ENCODE measurements at places on chromosomes 3 and 15.

GRCh38 chr3:40869939-40870338 is 329.4 kb upstream of the CTNNB1 start:
- no peak for DNase-seq

GRCh38 chr3:134904241-134904771 is 109.2 kb downstream of the EPHB1 start:
- no peak for DNase-seq

- DNase-seq: no peak
These were observed 322.8 kb downstream of the ZNF621 start for GRCh38 chr3:40847551-40847992.

DNA sequence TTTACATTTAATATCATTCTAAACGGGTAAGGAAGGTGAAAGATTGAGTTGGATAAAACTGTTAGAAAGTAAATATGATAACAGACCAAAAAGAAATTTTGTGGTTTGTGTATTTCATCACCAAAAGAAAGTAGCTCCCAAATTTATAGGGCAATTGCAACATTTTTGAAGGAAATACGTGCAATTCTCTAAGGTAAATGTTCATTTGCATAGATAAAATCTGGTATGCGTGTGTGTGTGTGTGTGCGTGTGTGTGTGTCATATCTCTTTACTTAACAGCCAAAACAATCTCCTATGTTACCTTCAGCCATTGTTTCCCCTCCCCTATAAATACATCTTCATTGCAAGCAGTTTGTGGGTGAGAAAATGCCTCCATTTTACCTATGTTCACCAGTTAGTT is 208.4 kb downstream of the TNIK start:
- DNase-seq: peak; percentile 74

DNA sequence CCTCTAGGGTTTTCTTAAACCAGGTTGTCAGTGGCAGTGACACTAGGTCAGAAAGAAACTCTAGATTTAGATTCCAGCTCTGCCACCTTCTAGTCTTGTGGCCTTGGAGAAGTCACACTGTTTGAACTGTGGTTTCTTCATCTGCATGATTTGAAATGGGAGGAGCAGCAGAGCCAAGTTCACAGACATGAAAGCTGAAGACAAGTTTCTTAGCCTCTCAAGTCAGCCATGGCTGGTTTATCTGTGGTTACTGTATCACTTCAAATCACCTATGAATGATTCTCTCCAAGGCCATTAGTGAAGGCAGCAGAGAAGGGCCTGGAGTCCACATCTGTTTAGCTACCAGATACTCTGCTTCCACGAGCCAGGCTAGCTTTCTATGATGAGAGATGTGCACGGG is 15.6 kb downstream of the CLEC3B start:
- DNase-seq: no peak

DNA sequence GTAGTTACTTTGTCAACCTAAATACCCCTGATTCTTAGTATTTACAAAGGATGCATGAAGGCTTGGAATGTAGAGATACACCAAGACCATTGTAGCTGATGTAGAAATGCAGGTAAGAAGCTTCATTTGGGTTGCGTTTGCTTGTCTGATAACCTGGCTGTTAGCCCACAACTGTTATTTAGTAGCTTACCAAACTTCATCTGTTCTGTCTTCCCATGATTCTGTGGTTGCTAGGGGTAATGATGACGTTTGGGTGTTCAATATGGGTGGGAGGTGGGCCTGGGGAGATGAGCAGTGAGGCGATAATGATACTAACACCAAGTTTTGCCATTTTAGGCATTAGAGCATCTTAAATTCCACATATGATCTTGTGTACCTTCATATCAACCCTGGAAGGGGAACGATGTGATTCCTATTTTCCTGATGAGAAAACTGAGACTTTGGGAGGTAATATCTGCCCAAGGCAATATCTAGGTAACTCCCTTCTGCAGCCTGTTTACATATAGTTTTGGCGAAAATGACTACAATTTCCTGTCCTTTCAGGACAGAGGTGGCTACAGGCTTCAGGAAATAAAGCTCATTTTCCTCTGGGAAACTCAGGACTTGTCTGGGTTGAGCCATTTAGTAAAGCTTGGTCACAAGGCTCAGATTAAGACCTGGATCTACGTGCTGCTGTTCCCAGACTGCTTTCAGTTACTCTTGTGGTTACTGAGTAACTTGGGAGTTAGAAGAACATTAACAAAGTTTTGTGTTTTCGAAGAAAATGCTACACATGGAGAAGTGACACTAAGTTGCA is 26.8 kb downstream of the FNDC3B start:
- no peak for DNase-seq

DNA sequence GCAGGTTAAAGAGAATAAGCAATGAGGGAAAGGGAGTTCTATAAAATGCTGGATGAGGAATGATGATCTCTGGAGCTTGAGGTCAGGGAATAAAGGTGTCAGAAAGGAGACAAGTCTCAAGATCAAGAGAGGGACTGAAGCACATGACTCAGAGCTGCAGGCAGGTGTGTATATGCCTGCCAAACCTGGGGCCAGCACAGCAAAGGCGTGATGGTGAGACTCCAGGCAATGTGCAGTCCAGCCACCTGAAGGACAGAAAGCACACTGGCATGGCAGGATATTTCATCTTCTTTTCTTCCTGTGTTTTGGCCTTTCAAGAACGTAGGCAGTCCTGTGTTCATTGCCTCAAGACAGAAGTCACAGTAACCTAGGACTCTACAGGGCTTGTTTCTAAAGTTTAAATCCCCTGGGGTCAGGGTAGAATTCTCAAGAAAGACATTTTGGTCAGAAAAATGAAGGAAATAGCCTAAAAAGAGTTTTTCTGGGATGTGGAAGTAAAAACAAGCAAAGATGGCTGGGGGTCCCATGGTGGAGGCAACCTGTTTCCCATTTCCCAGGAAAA is 55.5 kb upstream of the TOPAZ1 start:
- DNase-seq: no peak

GRCh38 chr3:52128118-52128683 is 26.0 kb downstream of the POC1A start:
- DNase-seq: no peak

DNA sequence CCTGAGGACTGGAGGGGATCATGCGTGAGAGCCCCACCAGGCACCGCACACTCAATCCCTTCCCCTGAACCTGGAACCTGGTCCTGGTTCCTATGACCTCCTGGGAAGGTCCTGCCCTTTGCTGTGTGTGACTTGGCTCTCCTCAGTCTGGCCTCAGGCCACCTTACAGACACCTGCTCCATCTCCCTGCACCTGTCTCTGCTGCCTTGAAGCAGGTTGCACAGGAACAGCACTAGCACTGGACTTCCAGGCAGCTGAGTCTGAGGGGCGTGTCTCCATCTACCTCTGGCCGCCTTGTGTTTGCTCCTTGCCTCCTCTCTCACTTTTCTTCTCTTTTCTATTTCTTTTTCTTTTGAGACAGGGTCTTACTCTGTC is 15.4 kb downstream of the PSTPIP1 start:
- DNase-seq: no peak

DNA sequence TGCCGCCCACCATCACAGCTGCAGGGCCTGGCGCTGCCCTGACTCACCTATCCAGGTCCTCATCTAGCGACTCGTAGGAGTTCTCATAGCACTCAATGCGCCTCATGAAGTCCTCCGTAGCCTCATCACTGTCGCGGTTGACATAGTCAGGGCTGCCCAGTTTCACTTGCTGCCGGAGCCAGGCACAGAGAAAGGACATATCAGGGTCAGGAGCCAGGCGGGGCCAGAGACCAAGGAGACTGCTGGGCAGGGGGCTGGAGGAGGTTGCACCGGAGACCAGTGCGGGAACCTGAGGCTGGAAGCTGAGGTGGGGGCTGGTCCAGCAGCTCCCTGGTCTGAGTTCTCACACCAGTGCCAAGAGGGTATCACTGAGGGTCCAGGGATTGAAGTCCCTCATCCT is 18.2 kb downstream of the PFKFB4 start:
- no peak for DNase-seq

GRCh38 chr3:16050641-16051467 is 123.6 kb upstream of the GALNT15 start:
- no peak for DNase-seq

DNA sequence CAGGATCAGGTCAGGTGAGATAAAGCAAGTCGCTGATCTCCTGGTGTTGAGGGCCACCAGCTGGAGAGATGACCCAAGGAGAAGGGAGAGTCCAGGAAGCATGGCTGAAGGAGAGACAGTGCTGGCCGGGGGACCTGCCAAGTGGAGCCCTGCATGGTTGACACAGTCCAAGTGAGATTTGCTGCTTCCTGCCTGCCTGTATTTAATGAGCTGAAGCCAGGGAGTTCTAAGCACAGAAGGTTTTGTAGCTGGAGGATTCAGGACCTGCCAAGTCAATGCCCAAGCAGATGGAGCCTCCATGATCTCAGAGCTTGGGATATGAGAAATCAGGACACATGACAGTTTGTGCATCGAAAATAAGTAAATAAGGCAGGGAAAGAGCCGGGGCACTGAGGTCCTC is 125.6 kb downstream of the SRGAP3 start:
- DNase-seq: no peak

GRCh38 chr3:41488501-41488900 is 289.2 kb downstream of the CTNNB1 start:
- DNase-seq: no peak

GRCh38 chr15:58746174-58746573 is 3.3 kb downstream of the ADAM10 start:
- DNase-seq: no peak

GRCh38 chr15:99963976-99964375 is 230.7 kb upstream of the LYSMD4 start:
- no peak for DNase-seq

DNA sequence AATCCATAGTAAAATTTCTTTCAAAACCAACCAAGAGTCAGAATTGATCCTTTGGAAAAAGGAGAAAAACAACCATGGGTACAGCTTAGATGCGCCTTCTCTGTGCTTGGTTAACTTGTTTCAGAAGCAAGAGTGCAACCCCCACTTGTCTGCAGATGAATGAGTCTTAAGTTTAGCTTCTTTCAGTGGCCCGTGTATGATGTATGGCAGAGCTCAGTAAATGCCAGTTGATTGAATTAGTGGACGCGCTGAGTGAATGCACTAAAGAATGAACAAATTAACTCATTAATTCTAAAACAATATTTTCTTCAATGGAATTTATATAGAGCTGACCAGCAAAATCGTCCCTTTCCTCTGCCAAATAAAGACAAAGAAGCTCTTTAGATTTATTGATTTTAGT is 67.0 kb upstream of the ARHGEF3 start:
- DNase-seq: no peak

DNA sequence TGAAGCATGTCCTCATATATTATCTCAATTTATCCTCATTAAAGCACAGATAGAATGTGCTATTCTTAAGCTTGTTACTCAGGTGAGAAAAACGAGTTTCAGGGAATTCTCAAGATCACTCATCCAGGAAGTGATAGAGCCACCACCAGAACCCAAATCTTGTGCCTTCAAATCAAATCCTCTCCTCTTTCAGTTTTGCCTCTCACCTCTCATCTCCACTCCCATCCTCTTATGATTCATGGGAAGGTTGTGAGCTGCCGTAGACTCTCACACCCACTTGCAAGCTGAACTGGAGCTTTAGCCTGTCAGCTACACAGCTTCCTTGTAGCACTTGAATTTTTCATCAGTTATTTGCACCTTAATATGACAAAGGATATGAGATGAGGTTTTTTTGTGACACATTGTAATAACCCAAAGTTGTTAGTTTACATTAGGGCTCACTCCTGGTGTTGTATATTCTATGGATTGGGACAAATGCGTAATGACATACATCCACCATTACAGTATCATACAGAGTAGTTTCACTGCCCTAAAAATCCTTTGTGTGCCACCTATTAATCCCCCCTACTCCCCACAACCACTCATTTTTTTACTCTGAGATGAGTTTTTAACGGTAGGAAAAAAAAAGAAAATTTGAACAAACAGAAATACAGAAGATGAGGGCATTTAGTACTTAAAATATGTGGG is 25.7 kb downstream of the GPR15 start:
- DNase-seq: no peak

GRCh38 chr3:172461530-172462138 is 13.4 kb upstream of the GHSR start:
- DNase-seq: peak; percentile 18

GRCh38 chr3:119145128-119145499 is 851 bp upstream of the TEX55 start:
- no peak for DNase-seq

DNA sequence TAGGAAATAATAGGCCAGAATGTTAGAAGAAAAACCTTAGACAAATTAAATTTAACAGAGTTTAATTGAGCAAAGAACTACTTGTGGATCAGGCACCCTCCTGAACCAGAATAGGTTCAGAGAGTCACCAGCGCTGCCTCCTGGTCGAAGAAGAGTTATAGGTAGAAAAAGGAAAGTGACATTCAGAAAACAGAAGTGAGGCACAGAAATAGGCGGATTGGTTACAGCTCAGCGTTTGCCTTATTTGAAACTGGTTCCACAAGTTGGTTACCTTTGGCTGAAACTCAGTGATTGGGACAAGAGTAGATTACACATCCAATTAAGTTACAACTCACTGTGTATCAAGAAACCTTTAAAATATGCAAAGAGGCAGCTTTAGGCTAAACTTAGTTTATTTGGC is 4.4 kb downstream of the AADAC start:
- DNase-seq: no peak

All from central memory CD4-positive, alpha-beta T cell (primary cell).